ENCODE measurements at places on chromosomes 11 and 22.
A peak's percentile ranks its signal among the peaks of the same experiment; 100 is the strongest.

DNA sequence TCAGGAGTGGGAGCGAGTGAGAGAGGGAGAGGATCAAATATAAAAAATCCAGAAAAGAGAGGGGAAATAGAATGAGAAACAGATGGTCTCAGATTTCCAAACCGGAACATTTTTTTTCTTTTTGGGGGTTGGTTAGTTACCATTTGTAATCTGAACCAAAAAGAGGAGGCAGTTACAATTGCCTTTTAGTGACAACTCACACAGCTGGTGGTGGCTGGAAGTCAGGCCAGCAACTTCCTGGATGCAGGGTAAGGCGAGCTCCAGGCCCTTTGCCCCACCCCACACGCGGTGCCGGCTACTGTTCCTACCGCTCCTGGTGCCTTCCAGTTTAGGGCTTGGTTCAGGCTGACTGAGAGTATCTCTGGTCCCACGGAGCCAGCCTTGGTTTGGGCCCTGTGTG is 21.0 kb upstream of the UBASH3B start:
- no peak for DNase-seq

- DNase-seq = peak; percentile 8
These were observed 9.8 kb upstream of the POU2AF1 start for GRCh38 chr11:111388842-111389241.

- DNase-seq = no peak
These were observed 51.2 kb downstream of the CSTF3 start for GRCh38 chr11:33110083-33110482.

GRCh38 chr11:15497366-15497765 is 382.6 kb downstream of the INSC start:
- no peak for DNase-seq

Measured in RWPE1 (cell line).